ENCODE measurements at places on chromosomes 11 and 22.
A peak's percentile ranks its signal among the peaks of the same experiment; 100 is the strongest.

DNA sequence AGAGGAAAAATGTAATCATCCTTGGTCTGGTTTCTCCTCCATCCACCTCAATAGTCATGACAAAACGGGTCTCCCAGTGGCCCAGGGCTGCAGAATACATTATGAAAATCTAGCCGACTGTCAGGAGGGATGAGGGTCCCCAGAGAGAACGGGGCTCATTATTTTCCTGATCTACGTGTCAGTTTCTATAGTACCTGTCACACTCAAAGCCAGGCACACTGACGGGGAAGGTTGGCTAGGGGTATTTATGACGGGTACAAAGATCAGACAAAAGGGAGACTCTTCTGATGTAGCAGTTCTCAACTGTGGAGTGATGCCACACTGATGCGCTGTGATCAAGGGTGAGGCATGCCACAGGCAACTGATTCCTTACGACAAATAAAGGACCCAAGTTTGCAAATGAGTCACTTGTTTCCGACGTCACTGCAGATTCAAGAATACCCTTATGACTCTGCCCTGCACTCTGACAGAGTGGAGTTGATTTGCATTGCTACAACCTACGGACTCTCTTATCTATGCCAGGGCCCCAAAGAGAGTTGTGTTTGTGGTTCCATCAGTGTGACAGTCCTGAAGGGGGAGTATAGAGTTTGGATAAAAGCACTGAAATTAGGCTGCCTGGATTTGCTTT is 188.2 kb upstream of the TBCEL start:
- DNase-seq, result no peak

GRCh38 chr11:111303461-111303860 is 5.1 kb downstream of the POU2AF3 start:
- DNase-seq, result peak; percentile 92

GRCh38 chr11:134876226-134876625 is 464.2 kb upstream of the B3GAT1 start:
- DNase-seq, result no peak

- DNase-seq, result no peak
These were observed 98.6 kb upstream of the SYT13 start for GRCh38 chr11:45384711-45385241.

GRCh38 chr11:62706850-62707247 is 375 bp downstream of the BSCL2 start:
- no peak for DNase-seq

DNA sequence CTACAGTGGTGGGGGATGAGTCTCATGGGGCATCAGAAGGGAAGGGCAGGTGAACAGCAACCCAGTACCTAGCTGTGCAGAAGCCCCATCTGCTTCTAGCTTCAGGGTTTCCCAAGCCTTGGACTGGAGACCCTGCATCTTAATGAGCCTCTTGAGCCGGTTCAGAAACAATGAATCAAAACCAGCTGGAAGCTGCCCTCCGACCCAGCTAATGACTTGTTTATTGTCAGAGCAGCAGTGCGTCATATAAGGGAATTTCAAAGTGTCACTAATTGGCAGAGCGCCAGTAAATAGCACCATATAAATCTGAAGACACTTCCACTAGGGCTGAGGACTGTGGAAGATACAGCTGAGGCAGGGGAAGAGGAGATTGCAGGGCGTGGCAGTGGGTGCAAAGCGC is 57.5 kb downstream of the RPUSD4 start:
- no peak for DNase-seq

DNA sequence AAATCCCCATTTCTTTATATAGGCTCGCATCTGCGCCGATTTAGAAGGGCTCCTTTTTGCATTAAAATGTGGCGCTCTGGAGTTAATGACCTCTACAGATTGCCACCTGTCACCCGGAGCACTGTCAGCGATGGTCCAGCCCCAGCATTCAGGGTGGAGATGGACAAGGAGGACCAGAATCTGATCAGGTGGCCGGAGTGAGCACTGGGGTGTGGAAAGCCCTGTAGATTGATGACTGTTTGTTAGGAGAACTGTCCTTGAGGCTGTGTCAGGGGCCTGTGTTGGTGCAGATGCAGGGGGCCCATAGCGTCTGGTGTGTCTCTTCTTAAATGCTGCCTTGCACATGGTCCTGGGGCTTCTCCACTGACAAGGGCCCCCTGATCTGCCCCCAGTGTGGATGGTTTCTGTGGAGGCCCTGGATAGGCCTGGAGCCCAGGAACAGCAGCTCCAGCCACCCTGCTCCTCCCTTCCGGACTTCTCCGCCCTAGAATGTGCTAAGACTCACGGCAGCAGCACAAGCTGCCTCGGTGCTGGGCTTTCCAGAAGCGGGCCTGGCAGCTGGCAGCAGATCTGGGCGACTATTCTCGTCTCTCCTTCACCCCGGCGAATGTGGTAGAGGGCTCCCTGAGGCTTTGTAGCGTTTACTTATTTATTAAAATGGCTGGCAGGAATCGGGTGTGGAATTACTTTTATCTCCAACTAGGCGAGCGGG is 1333.3 kb downstream of the BRD1 start:
- DNase-seq, result no peak

- peak; percentile 70 for DNase-seq
These were observed 25.6 kb downstream of the YWHAH start for GRCh38 chr22:31969789-31970489.

GRCh38 chr11:44775985-44776446 is 49.3 kb downstream of the TSPAN18 start:
- DNase-seq, result no peak

- no peak for DNase-seq
These were observed 219.2 kb downstream of the NAV2 start for GRCh38 chr11:19931771-19932369.

DNA sequence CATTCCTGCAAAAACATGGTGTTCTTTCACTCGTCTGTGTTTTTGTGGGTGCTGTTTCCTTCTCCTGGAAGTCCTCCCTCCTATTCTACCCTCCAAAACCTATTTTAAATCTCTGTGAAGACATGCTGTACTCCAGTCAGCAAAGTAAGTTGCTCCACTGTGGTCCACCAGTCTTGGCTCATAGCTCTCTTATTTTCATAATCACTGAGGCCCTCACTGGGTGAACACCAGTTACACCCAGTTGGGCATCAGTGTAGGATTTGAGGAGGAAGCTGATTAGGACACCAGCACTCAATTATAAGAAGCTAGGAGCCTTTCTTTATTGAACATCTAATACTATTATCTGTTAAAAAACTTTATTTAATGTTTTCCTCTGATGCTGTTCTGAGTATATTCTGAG is 23.9 kb upstream of the EED start:
- no peak for DNase-seq

DNA sequence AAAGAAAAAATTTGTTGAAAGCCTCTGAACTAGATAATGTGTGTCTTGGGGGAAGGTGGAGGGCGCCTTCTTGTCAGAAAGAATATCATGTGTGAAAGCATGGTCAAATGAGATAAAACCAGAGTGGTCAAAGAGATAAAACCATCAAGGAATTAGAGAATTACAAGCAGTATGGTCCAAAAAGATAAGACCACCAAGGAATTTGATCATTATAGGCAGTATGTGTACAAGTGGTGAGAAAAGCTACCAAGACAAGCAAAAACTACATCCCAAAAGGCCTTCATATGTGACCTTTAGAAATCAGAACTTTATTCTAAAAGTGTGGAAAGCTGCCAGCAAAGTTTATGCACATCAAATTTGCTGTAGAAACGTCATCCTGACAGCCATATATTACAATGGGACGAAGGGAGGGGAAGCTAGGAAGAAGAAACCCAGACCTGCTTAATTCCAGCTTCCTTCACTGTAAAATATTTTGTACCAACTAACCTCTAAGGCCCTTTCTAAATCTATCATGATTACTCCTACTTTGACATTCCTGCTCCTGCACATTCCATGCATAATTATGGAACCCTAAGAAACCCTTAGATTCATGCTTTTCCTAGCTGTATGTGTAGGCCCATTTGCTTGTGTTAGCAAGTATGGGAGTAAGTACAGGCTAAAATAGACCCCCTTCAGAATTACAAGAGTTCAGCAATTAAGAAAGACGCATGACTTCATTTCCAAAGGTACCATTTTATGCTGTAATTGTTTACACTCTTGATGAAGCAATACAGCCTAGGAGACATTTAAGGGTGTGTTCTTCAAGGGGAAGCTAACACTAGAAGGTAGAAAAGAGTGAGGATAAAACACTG is 51.6 kb downstream of the LGR4 start:
- peak; percentile 7 for DNase-seq

- DNase-seq, result no peak
These were observed 11.6 kb downstream of the SREBF2 start for GRCh38 chr22:41844513-41844912.

DNA sequence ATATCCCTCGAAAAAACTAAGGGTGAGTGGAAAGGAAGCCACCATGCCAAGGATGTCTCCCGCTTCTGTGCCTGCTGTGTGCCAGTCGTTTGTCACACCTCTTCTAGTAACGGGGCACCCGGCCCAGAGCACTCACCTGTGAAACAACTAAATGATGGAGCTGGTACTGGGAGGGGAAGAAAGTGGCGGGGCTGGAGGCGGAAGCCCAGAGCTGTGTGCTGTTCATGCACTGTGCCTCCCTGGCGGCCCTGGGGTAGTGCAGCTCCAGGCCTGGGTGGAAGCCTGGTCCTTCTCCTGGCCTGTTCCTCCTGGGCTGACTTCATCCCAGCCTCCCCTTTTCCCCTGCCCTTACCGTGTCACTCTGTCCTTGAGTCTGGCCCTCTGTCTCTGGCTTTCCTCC is 130.2 kb downstream of the CEP164 start:
- DNase-seq, result peak; percentile 27

GRCh38 chr11:91365986-91366585 is 858.5 kb upstream of the FAT3 start:
- DNase-seq, result no peak

DNA sequence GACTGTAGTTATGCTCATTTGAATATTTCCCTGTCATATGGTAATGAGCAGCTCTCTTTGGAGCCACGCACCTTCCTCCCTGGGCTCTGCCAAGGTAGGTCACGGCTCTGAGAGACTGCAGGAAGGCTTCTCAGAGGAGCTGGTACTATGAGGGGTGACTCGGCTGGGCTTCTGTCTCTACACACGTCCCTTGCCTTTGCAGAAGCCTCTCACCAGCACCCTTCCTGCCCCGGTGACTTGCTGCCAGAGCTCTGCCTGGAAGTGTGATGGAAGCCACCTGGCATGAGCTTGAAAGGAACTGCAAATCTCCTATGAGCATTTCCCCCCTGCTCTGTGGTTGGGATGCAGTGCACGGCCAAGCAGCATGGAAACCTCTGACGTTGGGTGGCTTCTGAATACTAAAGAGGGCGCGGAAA is 74.2 kb downstream of the KIRREL3 start:
- no peak for DNase-seq

- no peak for DNase-seq
These were observed 168.8 kb upstream of the ISX start for GRCh38 chr22:34897126-34897525.
